ENCODE measurements at places on chromosomes 11 and 22.

GRCh38 chr22:20663137-20663828 lies 110.6 kb upstream of the SERPIND1 start:
- no peak for DNase-seq

GRCh38 chr11:20315800-20316199 lies 47.7 kb upstream of the HTATIP2 start:
- DNase-seq, result no peak

GRCh38 chr22:44711690-44712555 lies 9.9 kb downstream of the PRR5 start:
- peak; percentile 13 for DNase-seq

DNA sequence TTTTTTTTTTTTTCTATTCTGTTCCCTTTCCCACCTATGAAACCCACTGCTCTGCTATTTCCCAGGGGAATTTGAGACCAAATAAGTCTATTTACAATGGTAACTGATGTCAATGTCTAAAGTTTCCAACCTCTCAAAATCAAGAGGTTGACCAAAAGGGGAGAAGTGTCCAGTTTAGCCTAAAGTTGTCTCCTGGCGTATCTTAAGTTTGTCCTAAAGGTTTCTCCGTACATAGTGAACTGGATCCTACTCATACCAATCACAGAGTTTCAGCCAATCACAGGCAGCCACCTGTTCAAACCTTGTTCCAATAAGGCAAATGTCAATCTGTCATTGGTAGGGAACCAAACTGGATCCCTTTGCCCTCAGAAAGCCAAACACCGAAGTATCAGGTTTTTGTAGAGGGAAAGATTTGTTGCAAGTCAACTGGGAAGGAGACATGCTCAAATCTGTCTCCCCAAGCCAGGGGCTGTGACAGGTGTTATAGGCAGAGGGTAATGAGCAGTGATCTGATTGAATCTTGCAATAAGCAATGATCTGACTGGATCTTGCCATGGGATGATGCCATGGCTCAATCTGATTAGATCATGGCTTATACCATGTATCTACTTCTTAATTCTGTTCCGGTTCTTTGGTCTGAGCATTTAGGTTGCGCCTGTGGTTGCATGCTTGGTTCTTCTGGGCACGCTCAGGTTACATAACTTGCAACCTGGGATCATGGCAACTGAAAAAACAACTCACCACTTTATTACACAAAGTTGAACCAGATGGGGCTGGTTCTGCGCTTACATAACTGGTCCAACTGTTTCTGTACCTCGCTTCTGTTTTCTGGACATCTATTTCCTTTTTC lies 1.1 kb upstream of the VPS37C start:
- DNase-seq, result peak; percentile 73

DNA sequence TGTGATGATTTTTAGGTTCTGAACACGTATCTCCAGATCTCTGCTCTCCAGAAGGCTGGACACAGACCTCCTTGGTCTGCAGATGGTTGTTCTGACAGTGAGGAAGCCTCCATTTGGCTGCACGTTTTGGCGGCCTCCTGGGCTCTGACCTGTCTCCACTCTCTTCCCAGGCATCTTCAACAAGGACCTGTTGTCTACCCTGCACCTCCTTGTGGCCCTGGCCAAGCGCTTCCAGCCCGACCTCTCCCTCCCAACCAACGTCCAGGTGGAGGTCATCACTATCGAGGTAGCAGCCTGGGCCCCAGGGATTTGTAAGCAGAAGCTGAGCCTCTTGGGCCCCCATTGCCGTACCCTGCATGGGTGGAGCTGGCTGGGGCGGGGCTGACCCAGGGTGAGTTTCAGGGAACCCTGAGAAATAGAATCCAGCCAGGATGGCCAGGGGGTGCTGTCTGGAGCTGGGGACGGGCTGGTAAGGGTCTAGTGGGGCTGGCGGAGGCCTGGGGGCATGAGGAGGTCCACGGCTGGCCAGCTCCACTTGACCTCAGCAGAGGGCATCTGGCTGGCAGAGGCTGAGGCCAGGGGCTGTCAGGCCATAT lies 9.8 kb downstream of the PARVG start:
- no peak for DNase-seq

- no peak for DNase-seq
These were observed 106.7 kb upstream of the CCT8L2 start for GRCh38 chr22:16699326-16699725.

- DNase-seq, result no peak
These were observed 20.1 kb upstream of the SWAP70 start for GRCh38 chr11:9643751-9644150.

GRCh38 chr11:18696638-18697225 lies 1.8 kb upstream of the TMEM86A start:
- DNase-seq, result no peak

GRCh38 chr11:122796128-122796717 lies 42.1 kb upstream of the CRTAM start:
- DNase-seq, result peak; percentile 1

GRCh38 chr11:131759140-131759539 lies 388.7 kb downstream of the NTM start:
- DNase-seq, result no peak

DNA sequence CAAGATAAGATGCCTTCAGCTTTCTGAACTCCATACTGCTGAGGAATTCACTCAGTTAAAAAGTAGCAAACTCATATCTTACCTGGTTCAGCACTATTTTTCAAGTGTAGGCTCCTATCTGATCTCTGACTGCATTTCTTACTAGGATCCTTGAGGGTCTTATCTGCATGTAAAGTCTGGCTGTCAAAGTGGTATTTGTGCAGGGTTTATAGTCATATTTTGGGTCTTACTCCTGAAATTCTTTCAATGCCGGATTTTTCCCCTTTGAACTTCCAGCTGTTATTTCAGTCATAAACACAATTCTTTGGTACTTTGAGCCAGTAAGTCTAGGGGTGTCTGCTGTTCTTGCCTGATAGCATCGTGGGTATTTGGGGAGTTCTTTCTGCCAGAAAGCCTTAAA lies 25.3 kb upstream of the NOX4 start:
- DNase-seq, result no peak

DNA sequence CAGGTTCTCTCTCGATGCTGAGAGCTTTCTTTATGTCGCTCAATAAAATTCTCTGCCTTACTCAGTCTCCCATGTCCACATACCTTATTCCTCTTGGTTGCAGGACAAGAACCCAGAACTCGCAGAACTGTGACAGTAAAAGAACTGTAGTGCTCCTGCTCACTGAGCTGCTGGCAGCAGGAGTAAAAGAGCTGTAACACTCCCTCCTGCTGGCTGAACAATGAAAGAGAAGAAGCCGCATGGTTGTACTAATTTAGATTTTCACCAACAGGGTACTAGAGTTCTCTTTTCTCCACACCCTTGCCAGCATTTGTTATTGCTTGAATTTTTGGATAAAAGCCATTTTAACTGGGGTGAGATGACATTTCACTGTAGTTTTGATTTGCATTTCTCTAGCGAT lies 433.2 kb downstream of the GUCY1A2 start:
- peak; percentile 15 for DNase-seq

GRCh38 chr11:2882396-2883110 lies 3.0 kb downstream of the CDKN1C start:
- DNase-seq, result no peak

DNA sequence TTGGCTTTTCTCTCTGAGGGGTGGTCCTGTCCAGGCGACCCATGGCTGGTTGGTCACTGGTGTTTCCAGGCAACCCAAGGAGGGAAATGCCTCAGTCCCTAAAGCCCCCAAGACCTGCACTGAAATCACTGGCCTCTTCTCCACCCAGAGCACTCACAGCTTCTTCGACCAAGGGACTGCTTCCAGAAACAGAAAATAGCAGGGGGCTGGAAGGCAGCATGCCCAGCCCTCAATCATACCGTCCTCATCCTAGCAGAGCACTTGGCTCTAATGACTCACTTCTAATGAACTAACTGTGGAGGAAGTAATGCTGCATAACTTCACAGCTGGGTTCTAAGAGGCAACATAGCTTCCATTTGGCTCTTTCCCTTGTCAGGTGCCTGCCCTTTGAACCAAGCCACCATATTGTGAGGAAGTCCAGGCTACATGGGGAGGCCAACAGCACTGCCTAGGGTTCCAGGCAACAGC lies 27.6 kb downstream of the DKK3 start:
- DNase-seq, result no peak

- peak; percentile 41 for DNase-seq
These were observed 204.2 kb downstream of the AASDHPPT start for GRCh38 chr11:106281455-106282173.

- no peak for DNase-seq
These were observed 67.6 kb upstream of the ARHGAP42 start for GRCh38 chr11:100619484-100619883.

- no peak for DNase-seq
These were observed 356.9 kb upstream of the LRRC4C start for GRCh38 chr11:41816396-41816795.

- DNase-seq, result no peak
These were observed 35.8 kb downstream of the RRAS2 start for GRCh38 chr11:14323118-14323676.

DNA sequence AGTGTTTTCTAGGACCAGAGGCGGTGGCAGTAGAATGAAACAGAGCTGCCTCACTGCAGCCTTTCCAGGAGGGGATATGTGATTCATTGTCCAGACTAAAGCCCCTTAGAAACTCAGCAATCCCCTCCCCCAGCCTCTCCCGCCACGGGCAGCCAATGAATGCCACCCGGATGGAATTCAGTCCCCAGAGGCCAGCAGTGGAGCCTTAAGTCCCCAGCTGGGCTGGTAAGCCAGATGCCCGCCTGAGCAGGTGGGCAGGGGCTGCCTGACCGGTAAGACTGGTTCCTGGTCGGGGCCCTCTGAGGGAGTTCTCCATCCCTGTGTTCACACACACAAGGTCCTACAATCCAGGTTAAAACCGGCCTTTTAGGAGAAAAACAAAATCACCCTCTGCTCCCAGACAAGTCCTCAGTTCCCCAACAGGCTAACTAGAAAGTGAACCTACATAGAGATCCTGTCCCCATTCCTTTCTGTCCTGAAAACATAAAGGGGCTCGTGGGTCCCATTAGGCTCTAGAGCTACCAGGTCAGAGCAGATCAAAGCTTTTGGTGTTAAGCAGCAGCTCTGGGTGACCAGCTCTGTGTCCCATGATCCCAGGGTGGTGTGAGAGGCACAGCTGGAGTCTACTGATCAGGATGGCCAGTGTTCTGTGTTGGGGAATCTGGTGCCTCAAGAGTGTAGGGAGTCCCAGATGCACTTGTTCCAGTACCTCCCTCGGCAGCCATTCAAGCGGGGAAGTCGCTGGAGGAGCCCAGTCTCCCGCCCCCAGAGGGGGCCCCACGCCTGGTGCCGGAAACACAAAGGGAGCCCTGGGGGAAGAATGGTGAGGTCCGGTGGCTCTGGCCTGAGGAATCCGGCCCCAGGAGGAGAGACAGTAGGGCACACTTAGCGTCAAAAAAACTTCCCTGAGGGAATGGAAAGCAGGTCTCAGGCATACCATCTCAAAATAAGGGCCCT lies 2.6 kb downstream of the PATZ1 start:
- DNase-seq, result peak; percentile 86

- DNase-seq, result peak; percentile 42
These were observed 79.0 kb downstream of the AASDHPPT start for GRCh38 chr11:106156290-106156937.

DNA sequence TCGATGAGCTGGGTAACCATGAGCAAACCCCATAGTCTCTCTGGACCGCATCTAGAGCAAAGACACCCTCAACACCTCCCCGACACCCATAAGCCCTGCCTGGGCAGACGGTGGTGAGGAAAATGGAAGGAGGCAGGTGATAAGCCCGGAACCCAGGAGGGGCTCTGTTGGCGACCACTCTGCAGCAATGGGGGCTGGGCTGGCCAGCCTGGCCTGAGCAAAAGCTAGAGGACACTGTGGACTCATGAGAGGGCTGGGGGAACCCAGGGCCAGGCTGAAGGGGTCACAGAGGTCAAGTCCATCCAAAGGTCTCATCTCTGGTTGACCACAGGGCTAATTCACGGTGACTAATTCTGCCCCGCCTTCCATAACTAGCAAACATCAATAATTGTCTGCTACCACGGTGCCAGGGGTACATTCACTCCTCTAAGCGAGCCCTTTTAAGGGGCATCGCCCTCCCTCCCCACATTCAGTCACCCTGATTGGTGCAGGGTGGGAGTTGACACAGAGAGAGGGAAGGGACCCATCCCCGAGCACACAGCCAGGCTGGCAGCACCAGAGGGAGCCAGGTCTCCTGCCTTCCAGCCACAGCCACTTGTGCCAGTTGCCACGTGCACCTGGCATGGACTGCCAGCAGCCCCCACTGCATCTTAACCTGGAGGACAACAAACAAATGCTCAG lies 4.0 kb downstream of the PYGM start:
- no peak for DNase-seq

GRCh38 chr11:35170503-35170902 lies 31.5 kb downstream of the CD44 start:
- no peak for DNase-seq

- peak; percentile 76 for DNase-seq
These were observed 85.9 kb upstream of the PPARA start for GRCh38 chr22:46064228-46064965.

- DNase-seq, result no peak
These were observed 11.3 kb downstream of the USP35 start for GRCh38 chr11:78200061-78200460.

DNA sequence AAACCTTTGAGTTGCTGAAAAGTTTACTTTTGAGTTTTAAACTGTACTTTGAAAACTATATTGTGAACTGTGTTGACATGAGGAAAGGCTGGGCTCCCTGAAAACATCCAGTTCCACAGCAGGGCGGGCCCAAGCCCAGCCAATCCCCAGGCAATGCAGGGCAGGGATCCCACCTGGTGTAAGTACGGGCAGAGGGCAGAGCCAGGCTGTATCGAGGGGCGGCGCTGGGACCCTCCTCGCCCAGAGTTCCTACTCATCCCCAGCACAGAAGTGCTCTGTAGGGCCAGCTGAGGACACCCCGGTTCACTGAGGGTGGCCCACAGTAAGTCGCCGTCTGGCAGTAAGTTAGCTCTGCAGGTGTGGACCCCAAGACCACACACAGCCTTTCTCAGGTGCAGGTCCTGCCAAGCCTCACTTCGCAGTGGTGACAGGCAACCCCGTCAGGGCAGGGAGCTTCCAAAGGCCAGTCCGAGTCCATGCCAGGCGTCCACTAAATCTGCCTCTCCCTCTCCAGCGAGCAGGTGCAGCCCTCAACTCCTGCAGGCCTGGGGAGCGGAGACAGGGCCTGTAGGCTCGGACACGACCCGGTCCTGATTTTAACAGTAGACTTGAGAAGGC lies 6.3 kb downstream of the RASSF7 start:
- no peak for DNase-seq

DNA sequence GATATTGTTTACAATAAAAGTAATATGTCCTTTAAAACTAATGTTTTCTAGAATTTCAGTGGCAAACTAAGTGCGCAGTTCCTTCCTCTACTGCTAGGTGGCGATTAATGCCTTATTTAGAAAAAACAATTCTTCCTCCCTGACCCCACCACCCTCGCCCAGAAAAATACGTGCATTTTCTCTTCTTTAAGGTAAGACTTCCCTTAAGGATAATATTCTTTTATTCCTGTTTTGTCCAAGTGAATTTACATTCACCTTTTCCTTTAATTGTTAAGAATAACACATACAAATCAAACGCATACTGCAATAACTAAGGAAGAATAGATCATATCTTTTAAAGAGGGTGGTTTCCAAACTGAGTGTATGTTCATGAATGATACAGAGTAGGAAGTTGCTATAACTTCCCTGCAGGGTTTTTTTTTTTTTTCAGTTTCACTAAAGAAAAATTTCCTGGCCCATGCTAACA lies 17.0 kb upstream of the PSMA1 start:
- peak; percentile 40 for DNase-seq
